ENCODE measurements at places on chromosomes 2 and 18.

- DNase-seq, result no peak
Measured at GRCh38 chr2:23681356-23682140, 245.4 kb downstream of the ATAD2B start.

DNA sequence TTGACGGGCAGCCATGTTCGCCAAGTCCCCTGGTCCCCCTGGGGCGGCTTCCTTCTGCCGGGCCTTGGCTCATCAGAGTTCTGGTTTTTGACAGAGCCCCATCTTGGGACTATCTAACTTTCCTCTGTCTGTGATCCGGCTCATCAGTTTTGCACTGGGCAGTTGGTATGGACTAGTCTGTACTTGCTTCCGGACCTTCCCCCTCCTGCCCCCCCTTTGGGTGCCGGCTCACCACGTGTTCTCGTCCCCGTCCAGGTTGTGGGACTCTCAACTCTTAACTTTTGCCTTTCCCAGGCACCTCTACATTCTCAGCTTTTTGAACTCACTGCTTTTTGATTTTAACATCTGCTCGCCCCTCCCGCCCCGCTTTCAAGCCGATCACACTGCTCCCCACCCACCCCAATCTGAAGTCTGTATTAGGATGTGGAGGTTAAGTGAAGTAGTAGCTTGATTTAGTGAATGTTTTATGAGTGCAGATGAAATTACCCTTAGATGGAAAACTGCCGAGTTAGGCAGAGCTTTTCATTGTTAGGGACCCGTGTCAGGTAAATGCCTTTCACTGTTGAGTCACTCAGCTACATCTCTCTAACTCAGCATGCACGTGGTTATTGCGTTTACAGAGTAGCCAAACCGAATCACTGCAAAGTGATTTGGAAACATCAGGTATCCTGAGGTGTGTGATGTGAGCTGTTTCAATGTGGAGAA is 874 bp downstream of the WDR43 start:
- peak; percentile 79 for DNase-seq

GRCh38 chr18:61290616-61291015 is 42.6 kb upstream of the CDH20 start:
- no peak for DNase-seq

- peak; percentile 71 for DNase-seq
Measured at GRCh38 chr18:62999392-62999791, 284.1 kb downstream of the PHLPP1 start.

DNA sequence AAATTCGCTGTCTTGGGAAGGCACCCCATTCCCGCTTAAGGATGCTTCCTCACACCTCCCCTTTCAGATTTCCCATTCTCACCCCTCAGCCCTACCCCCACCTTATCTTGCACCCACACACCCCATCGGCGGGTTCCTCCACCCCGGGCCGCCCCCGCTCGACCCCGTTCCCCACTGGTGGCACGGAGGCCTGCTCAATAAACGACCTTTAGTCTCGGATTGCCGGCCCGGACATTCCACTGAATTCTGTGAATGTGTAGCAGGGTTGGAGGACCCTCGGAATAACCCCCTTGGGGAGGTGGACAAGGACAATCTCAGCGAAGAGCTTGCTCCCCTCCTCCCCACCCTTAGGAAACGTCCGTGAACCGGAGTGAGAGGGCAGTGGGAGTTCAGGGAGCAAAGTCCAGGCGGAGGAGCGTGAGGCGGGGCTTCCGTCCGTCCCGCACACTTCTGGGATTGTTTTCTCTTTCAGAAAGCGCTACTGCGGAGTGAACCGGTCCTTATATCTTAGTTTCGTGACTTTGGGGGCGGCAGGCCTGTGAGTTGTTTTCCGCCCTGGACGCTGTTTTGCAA is 2.8 kb upstream of the LBX2 start:
- no peak for DNase-seq

DNA sequence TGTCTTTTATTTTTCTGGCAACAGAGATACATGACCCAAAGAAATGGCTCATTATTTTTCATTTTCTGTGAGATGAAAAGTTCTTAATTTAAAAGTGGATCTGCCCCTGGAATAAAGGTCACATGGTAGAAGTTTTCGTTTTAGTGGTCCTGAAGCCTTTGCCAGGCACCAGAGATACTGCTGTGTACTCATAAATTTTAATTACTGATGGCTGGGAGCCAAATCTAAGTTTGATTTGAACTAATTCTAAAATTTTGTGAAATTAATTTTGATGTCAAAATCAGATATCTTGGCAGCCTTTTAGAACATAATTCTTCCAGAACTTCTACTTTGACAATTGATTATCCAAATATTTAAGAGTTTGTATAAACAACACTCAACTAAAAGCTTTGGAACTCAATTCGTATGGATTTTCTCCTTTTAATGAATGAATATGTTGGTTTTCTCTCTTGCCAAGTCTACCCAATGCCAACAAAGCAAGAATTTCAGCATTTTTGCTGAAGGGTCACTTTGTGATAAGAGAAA is 128.5 kb upstream of the SP5 start:
- no peak for DNase-seq

DNA sequence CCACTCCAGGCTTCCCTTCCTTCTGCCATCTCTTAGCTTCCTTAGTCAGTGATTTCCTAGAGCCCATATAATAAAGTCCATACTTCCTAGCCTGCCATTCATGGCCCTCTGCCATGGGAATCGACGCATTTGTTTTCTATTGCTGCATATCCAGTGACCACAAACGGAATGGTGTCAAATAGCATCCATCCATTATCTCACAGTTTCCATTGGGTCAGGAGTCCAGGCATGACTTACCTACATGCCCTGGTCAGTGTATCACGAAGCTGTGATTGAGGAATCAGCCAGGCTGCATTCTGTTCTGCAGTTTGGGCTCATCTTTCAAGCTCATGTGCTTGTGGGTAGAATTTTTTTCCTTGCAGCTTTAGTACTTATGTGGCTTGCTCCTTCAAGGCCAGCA is 209.7 kb upstream of the EPAS1 start:
- no peak for DNase-seq

GRCh38 chr18:37481491-37481890 is 84.1 kb downstream of the CELF4 start:
- DNase-seq, result peak; percentile 98

DNA sequence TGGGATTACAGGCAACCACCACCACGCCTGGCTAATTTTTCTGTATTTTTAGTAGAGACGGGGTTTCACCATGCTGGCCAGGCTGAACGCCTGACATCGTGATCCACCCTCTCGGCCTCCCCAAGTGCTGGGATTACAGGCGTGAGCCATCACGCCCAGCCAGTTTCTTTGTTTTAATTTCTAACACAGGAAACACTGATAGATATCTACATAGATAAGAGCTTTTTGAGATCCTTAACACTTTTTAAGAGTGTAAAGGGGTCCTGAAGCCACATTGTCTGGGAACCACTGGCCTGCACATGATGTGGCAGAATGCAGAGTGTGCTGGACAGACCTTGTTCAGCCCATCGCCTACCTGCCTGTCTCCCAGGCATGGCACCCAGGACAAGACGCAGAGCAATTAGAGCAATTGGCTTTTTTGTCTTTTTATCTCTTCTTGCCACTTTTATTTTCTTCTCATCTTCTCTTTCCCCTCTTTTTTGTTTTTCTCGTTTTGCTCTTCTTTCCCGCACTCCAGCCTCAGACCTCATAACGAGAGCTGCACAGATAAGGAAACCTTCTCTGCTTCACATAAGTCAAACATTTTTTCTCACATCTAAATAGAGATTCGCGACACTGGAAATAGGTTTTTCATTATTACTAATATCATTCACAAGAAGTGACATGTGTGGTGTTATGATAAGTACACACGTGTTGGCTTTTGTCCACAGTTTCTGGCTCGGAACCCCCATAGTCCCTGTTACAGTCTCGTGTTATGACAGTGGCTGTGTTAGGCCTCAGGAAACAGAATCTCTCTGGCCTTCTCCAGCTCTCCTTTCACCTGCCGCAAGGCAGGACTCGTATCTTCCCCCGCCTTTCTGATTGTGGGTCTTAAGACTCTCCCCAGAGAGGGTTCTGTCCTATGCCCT is 25.2 kb upstream of the GPR55 start:
- no peak for DNase-seq

DNA sequence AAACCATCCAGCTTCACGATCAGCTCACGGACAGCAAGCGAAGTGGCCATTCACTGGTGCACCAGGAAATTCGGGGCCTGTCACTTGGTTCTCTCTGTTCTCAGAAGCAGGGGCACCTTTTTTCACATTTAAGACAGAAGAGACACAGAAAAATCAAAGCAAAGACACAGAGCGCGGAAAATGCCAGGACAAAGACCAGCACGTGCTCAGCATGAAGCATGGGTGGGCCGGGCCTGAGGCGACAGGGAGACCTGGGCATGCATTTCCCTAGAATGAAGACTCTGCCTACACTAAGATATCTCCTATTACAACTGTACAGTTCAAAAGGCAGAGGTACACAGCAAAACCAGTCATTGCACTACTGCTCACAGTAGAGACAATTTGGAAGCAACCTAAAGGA is 117.4 kb upstream of the ID2 start:
- no peak for DNase-seq

DNA sequence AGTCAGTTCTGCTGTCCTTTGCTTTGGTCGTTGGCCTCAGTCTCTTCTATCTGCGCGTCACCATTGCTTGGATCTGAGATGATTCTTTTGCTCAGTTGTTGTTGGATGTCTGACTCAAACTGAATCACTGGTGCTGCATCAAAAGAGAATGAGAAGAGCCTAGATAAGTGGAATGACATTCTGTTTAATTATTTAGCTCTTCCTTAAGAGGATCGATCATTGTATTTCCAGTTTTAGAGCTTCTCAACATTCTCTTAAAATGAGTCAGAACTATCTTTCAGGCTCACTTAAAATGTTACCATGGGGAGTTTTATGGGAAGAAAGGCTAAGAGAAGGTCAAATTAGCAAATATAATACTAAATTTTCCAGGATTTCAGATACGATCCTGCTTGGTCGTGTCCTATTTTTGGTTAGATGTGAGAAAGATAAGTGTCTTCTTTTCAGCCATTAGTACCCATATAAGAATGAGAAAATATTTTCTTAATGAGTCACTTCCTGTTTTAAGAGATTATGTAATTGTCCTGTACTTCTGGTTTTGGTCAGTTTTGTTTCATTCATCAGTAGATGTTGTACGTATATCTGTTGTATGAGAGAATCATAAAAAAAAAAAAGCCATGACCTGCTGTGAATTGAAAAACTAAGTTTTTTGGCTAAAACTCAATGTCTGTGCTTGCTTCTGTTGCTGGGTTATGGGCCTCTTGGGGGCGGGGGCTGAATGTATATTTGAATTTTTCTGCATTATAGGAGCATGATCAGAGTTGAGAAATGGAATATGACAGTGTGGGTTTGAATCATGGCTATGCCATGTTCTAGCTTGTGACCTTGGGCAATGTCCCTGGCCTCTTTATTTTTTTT is 31.6 kb upstream of the CASP10 start:
- DNase-seq, result peak; percentile 99

- DNase-seq, result no peak
Measured at GRCh38 chr2:105821428-105822125, 76.9 kb downstream of the NCK2 start.

DNA sequence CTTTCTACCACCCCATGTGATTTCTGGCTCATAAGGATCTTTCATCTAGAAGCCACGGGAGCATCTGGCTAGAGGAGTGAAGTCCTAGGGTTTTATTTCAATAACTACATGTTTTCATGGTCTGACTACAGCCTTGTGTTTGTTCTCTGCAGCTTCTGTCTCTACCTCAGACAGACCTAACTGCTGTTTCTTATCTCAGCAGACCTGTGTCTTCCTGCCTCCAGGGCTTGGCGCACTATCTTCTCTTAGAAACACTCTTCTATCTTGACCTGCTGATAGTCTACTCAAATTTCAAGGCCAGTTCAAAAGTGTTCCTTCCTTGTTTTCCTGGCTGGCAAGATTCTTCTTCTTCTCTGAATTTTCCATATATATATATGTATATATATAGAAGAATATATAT is 11.0 kb upstream of the TRIB2 start:
- no peak for DNase-seq

DNA sequence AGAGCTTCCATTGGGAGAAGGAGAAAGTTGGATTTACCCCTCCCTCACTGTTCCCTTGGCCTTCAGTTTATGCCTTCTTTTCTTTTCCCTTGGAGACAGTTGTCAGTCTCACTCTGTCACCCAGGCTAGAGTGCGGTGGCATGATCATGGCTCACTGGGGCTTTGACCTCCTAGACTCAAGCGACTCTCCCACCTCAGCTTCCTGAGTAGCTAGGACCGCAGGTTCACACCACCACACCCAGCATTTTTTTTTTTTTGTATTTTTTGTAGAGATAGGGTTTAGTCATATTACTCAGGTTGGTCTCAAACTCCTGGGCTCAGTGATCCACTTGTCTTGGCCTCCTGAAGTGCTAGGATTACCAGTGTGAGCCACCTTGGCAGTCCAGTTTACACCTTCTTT is 49.9 kb downstream of the SLC9A4 start:
- DNase-seq, result no peak

DNA sequence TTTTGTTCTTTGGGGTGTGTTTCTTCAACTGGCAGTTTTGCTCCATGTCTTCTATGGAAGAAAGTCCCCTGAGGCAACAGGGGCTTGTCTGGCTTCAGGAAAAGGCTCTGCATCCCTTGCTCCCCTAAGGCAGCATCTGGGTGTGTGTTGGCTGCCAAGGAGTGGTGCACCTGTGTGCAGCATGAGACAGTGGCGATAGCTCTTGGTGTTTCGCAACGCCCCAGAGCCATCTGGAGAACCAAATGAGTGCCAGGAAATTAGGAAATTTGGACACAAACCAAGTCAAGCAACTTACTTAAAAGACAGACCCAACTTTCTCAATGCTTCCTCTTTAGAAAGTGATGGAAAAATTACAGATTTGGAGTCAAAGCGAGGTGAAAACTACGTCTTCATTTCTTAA is 1044.4 kb upstream of the CNTNAP5 start:
- no peak for DNase-seq

DNA sequence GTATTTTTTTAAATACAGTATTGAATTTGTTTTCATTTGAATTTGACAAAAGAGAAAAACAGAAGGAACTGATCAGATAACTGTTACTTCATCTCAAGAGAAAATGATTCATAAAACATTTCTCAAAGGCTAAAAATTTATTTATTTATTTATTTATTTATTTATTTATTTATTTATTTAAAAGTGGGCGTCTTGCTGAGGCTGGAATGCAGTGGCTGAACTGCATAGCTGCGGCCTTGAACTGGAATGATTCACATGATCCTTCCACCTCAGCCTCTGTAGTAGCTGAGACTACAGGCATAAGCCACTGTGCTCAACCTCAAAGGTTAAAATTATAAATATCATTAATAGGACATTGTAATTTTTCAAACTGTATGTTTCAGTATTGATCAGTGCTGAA is 4.5 kb upstream of the PUM2 start:
- DNase-seq, result no peak

All from kidney tubule cell (primary cell).